ENCODE measurements at places on chromosomes 6 and 20.

DNA sequence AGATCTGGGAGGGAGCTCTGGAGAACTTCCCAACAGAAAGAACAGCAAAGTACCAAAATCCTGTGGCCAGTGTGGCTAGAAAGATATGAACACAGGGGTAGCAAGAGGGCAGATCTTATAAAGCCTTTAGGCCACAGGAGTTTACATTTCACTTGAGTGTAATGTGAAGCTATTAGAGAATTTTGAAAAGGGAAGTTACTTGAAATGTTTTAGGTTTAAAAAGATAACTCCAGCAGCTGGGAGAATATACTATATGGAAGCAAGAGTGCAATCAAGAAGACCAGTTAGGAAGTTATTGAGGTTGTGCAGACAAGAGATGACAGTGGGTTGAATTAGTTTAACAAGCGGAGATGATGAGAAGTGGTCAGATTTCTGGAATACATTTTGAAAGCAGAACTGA, 7.9 kb downstream of the SUPT3H start:
- no peak for DNase-seq

- no peak for DNase-seq
Measured at GRCh38 chr6:166278579-166279392, 29.4 kb downstream of the PRR18 start.

GRCh38 chr20:5987383-5987782, 36.9 kb downstream of the MCM8 start:
- no peak for DNase-seq

DNA sequence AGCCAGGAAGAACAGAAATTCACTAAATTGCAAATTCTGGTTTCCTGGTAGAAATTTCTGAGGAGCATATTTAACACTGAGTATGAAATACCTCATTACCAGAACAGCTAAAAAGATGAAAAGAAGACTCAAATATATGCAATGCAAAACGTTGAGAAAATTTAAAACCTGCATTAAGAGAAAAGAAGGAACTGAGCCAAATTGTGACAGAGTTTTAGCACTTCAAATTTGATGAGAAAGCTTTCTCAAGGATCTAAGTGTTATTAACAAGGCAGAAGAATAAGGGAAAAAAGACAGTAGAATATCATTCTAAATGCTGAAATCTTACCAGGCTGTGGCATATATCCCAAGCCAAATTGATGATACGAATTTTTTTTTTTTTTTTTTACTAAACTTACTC, 443.0 kb downstream of the COL12A1 start:
- DNase-seq, result no peak

DNA sequence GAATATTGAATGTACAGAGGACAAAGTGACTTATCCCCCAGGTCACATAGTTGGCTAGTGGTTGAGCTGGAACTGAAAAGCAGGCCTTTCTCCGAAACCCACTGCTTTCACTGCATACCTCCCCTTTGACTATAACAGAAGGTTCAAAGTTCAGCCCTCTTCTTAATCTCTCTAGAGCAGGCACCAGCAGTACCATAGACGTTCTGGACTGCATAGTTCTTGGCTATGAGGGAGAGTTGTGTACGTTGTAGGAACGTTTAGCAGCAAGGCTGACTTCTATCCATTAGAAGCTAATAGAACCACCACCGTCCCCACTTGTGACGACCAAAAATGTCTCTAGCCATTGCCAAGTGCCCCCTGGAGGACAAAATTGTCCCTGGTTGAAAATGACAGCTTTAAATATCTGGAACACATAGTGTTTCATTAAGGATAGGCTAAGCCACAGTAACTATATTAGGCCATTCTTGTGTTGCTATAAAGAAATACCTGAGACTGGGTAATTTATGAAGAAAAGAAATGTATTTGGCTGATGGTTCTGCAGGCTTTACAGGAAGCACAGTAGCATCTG, 123.8 kb upstream of the MTHFD1L start:
- DNase-seq, result no peak

DNA sequence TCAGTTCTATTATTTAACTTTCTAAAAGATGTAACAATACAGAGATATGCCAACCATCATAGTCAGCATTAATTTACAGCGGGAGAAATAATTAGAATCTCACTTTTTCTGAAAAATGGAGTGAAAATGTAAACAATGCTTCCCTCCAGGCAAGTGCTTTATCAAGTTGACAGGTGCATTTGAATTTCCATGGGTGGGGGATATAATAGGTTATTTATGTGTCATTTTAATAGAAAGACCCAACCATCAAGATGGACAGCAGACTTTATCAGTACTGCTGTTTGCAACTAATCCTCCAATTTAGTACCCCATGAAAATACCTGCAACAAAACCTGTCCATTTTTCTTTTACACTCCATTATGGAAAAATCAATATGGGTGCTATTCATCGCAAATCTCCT, 780.1 kb downstream of the TFAP2A start:
- no peak for DNase-seq

DNA sequence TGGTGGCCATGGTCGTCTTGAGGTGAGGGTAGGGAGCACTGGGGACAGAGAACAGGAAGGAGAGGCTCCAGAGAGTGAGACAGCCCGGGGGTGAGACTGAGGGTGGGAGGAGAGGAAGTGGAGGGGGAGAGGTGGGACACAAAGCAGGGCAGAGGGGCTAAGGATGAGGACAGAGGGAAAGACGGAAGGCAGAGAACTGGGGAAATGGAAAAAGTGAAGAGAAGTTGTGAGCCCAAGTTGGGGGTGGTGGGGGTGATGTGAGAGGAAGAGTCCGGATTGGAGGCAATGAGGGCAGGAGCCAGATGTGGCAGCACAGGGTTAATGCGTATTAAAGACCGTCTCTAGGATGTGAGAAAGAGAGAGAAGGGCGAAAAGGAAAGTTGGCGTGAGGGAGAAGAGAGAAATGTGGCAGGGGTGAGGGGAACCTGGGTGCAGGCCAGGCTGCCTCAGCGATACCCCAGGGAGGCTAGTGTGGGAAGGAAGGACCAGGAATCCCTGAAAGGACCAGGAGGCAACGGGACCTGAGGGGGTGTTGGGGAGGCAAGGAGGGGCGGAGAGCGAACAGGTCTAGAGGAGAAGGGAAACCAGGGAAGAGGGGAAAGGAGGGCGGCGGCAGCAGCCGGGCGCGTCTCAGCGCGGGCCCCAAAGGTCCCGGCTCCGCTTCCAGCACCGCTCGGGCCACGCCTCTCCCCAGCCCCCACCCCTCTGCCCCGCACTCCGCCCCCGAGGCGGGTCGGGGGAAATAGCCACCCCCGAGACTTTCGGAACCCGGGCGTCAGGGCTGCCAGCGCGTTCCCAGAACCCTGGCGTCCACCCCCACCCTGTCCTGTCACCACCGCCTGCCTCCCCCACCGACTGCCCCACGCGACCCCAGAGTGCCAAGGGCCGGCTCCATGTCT, at the start of gene PPP1R18:
PPP1R18 (minus strand) TSS at position 637 of the 899 bp plus-strand sequence; CDS start at position 10, 627 bp downstream.
- DNase-seq, result peak; percentile 79

GRCh38 chr6:41659935-41660334, 21.7 kb downstream of the MDFI start:
- DNase-seq, result no peak

- no peak for DNase-seq
Measured at GRCh38 chr6:156946370-156946936, 169.3 kb downstream of the ARID1B start.

All from lower leg skin (tissue), 4 donors.